GM04503 (cell line): ENCODE measurements at places on chromosomes 3 and 15.

DNA sequence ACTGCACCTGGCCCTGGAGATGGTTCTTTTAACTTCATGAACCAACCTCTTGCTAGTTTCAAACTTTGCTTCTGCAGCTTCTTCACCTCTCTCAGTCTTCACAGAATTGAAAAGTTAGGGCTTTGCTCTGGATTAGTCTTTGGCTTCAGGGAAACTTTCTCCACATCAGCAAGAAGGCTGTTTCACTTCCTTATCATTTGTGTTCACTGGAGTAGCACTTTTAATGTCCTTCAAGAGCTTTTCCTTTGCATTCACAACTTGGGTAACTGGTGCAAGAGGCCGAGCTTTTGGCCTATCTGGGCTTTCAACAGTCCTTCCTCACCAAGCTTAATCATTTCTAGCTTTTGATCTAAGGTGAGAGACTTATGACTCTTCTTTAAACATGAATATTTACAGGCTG, 15.7 kb upstream of the TM2D3 start:
- no peak for DNase-seq

DNA sequence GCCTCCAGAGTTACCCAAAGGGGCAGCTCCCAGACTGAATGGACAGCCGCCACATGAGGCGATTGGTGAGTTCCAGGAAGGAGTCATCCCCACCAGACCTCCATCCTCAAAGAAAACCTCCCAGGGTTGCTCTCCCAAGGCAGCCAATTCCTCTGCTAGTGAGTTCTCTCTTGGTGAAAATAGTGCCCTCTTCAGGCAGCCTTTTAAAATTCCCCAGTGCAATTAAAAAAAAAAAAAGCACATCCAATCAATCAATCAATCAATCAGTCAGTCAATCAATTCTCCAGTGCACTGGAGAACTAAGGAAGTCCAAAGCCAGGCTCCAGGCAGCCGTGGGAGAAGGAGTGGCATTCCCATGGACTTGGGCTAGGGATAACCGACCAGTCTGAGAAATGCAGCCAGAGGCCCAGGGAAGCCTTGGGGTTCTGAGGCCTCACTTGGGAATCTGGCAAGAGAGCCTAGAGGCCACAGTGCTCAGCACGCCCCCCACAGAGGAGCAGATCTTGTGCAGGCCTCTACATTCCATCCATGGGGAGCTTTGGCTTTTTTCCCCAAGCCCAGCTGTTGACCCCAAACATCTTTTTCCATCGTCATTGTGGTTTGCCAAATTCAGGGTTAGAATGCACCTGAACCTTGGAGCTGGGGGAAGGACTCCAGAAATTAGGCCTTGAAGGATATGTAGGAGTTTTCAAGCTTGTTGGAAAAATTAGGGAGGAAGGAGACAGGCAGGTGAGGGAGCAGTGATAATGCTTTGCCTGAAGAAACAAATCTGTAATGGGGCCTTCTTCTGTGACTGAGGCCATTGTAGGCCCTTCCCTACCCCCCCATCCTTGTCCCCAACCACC, 4.8 kb downstream of the PAQR5 start:
- no peak for DNase-seq

DNA sequence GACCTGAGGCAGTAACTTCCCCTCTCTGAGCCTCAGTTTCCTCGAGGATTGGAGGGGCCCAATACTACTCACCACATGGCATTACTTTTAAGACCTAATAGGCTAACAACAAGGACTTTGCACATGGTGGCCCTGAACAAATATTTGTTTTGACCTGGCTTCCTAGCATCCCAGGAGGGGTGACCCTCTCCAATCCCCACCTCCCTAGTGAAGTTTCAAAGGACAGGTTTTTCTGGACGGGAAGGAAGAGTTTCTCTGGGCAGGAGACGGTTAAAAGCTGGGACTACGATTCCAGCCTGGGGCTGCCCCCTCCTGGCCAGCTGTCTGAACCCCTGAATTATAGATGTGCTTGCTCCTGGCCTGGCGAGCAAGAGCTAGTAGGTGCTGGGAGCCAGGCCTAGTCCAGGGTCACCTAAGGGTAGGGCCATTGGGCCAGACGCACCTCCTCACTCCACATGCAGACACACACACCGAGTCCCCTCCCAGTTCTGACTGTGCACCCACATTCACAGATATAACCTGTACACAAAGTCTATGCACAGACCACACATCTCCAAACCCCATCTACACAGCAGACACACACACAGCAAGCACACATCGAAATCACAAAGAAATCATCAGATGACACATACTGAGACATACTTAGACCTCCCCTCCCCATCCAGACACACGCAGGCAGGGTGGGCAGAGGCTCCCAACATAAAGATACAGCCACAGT, 2.7 kb upstream of the ISL2 start:
- no peak for DNase-seq

DNA sequence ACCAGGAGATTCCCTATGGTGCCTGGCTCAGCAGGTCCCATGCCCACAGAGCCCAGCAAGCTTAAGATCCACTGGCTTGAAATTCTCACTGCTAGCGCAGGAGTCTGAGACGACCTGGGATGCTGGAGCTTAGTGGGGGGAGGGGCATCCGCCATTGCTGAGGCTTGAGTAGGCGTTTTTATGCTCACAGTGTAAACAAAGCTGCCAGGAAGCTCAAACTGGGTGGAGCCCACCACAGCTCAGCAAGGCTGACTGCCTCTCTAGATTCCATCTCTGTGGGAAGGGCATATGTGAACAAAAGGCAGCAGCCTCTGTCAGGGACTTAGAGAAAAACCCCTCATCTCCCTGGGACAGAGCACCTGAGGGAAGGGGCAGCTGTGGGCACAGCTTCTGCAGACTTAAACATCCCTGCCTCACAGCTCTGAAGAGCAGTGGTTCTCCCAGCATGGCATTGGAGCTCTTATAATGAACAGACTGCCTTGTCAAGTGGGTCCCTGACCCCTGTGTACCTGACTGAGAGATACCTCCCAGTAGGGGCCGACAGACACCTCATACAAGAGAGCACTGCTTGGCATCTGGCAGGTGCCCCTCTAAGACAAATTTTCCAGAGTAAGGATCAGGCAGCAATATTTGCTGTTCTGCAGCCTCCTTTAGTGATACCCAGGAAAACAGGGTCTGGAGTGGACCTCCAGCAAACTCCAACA, 231.5 kb upstream of the SETMAR start:
- DNase-seq = no peak

GRCh38 chr3:157354254-157354653, 82.4 kb upstream of the PTX3 start:
- DNase-seq = no peak

DNA sequence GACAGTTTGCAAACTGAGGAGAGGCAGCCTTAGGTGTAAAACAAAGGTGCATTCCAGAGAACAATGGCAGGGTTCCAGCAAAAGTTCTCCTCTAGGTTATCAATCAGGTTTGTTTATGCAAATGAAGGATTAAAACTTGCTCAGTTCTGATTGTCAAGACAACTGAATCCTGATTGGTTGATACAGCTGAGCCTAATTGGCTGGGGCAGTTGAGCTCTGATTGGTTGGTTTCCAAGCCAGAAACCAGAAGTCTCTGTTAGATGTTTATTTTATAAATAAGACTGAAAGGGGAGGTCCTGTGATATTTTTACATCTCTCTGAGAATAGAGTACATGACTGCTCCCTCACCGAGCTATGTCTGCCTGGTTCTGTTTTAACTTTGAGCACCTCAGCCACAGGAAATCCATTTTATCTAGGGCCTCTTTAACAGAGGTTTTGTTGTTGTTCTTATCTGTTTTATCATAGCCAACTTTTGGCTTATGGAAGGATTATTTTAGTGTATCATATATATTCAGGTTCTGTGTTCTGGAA, 37.8 kb downstream of the PPM1L start:
- DNase-seq = no peak

- DNase-seq = no peak
Measured at GRCh38 chr3:190892395-190892902, 30.0 kb upstream of the GMNC start.

DNA sequence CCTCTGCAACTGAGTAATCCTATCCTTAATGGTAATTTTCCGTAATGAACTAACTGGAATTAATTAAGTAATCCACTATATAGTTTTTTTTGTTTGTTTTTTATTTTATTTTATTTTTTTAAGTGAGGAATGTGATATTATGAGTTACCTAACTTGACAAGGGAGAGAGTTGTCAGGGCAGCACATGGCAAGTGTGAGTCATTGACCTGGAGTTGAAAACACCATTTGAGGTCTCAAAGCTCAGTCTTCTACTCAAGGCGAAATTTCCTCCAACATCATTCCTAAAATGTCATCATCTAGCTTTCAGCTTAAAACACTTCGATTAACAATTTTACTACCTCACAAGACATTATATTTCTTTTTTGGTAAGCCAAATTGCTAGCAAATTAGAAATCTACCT, 87.8 kb downstream of the NECTIN3 start:
- DNase-seq = no peak

- no peak for DNase-seq
Measured at GRCh38 chr3:45048244-45048643, 22.1 kb downstream of the CLEC3B start.

- no peak for DNase-seq
Measured at GRCh38 chr3:120795959-120796358, 53.4 kb downstream of the GTF2E1 start.

GRCh38 chr15:95739131-95739530, 591.4 kb upstream of the NR2F2 start:
- DNase-seq = no peak

- no peak for DNase-seq
Measured at GRCh38 chr3:172370419-172370818, 77.8 kb downstream of the GHSR start.

DNA sequence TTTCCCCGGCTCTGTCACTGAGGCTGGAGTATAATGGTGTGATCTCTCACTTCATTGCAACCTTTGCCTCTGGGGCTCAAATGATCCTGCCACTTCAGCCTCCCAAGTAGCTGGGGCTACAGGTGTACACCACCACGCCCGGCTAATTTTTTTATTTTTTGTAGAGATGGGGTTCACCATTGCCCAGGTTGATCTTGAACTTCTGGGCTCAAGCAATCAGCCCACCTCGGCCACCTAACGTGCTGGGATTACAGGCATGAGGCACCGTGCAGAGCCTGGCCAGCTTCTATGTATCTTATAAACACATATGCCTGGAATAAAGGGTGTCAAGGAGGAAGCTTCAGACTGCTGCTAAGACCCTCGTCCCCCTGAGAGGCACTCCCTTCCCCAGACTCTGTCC, 4.2 kb downstream of the ZNF589 start:
- no peak for DNase-seq

DNA sequence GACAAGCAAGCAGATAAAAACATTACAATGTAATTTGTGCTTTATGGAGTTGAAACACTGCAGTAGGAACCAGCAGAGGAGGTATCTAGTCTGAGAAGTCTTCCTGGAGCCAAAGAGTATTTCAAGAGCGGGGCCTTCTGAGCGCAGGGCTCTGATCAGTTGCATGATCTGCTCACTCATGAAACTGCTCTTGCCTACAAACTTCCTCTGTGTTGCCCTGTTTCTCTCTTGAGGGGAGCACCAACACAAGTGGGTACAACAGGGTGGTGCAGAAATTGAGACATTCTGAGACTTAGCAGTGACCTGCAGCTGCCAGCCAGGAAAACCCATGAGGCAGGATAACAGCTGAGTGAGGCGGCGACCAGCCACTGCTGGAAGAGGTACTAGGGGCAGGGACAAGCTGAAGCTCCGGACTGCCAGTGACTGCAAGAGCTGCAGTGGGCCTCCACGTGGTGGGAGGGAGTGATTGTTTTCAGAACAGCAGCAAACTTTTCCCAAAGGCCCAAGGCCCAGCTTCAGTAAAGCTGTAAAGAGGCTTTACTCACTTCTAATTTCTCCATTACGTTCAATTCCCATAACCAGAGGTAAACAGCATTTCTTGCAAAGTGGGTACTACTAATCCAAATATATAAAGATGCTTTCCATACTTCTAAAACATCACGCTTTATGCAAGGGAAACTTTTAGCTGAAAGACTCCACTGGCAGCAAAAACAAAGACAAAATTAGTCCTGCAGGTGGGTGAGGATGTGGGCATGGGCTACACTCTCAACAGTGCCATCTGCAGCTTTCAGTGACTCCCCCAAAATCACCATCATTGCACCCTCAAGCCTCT, 69.0 kb upstream of the LPP start:
- DNase-seq = no peak

GRCh38 chr3:126923895-126924294, 59.0 kb upstream of the PLXNA1 start:
- DNase-seq = no peak

DNA sequence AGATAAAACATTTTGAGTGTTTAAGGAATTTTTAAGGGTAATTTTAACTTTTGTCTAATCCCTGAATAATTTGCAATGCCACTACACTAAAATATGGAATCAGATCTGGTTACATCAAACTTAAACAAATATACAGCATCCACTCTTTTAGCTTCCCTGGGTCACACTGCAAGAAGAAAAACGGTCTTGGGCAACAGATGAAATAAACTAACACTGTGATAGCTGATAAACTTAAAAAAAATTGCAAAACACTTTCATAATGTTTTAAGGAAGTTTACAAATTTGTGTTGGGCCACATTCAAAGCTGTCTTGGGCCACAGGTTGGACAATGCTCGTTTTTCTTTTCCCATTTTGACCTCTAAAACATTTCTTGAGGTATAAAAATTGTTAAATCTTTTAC, 34.3 kb downstream of the CCDC66 start:
- no peak for DNase-seq

DNA sequence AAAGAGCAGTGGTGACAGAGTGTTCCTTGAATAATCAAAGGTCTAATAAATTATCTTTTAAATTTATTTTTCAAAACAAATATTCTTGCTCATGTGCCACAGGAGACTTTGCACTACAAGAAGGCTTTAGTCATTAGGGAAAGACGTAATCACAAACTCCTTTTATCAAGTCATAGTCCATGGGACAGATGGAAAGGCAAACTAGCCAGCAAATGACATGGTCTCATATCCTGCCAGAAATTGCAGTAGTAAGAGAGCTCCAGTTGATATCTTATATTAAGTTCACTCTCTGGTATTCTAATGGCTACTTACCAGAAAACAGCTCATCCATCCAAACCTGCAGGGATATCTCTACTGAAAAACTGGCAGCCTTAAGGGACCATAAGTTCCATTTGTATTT, 225.0 kb upstream of the TP63 start:
- no peak for DNase-seq

- DNase-seq = no peak
Measured at GRCh38 chr3:74538669-74539068, 75.8 kb downstream of the CNTN3 start.

GRCh38 chr3:10609134-10609533, 103.7 kb upstream of the ATP2B2 start:
- no peak for DNase-seq

DNA sequence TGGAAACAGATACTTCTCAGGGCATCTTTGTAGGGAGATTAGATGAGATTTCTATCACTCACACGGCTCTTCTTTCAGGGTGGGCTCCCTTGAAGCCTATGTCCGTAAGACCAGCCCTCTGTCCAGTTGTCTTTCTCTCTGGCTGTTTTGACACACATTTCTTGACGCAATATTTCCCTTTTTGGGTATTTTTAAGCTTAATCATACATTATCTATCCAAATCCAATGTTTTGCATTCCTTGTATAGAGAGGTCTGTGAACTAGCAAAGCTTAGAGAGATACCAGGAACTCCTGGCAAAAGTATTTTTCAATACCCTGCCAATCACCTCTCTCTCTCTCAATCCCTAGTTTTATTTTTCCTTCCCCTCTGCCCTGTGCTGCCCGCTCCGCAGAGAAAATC, 79.3 kb downstream of the EOMES start:
- DNase-seq = no peak

GRCh38 chr3:157469561-157470294, 33.1 kb downstream of the PTX3 start:
- DNase-seq = no peak
